Stimulated activated CD4-positive, alpha-beta T cell treated with anti-CD3 and anti-CD28 coated beads, TNF-alpha, amount 100 ng/mL, for 48 hours (primary cell): ENCODE measurements at places on chromosomes 12 and 14.

- DNase-seq, result no peak
Observed at GRCh38 chr12:111788178-111788654, 21.5 kb downstream of the ALDH2 start.

DNA sequence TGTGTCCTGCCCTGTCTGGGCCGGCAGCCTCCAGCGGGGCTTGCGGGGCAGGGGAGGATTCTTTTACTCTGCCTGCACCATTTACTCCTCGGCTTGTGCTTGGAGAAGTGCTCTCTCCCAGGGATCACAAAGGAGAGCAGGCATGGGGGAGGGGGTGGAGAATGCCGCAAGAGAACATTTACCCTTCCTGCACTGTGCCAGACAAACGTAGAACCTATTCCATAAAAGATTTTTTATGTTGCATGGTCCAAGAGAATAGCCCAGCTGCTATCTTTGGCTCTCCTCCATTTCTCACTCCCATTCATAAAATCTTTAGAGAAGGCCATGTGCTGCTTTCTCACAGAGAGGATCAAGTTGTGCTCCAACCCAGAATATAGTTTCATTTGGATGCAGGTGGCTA lies 159.4 kb downstream of the SPTSSA start:
- no peak for DNase-seq

DNA sequence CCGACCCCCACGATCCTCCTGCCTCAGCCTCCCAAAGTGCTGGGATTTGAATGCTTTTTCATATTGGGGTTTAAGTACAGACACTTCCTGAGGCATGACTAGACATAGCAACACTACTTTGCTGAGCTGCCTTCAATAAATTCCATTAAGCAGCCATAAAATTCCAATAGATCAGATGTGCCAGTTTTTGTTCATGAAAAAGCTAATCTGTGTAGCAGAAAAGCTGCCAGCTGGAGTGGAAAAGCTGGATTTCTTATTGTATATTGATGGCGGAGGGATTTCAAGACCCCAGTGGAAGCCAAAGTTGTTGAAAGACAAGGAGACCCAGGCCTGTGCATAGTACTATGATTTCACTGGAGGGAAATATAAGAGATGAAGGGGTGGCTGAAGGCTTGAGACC lies 209.0 kb upstream of the NUDT4 start:
- no peak for DNase-seq

GRCh38 chr14:53848854-53849253 lies 107.8 kb downstream of the BMP4 start:
- no peak for DNase-seq

DNA sequence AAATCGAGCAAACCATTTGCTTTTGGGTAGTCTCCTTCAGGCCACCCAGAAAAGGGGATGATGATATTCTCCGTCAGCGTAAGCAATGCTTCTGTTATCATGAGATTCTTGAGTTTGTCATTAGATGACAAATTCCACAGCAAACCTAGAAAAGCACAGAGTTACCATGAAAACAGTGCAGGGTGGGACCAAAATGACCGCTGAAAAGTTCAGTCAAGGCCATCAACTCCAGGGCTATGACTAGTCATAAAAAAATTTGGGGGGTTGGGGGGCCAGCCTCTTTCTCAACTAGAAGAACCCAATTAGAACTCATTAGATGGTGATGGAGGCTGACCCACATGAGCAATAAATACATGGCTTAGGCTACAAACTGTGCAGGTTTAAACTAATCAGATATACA lies 55.5 kb downstream of the PKP2 start:
- no peak for DNase-seq

DNA sequence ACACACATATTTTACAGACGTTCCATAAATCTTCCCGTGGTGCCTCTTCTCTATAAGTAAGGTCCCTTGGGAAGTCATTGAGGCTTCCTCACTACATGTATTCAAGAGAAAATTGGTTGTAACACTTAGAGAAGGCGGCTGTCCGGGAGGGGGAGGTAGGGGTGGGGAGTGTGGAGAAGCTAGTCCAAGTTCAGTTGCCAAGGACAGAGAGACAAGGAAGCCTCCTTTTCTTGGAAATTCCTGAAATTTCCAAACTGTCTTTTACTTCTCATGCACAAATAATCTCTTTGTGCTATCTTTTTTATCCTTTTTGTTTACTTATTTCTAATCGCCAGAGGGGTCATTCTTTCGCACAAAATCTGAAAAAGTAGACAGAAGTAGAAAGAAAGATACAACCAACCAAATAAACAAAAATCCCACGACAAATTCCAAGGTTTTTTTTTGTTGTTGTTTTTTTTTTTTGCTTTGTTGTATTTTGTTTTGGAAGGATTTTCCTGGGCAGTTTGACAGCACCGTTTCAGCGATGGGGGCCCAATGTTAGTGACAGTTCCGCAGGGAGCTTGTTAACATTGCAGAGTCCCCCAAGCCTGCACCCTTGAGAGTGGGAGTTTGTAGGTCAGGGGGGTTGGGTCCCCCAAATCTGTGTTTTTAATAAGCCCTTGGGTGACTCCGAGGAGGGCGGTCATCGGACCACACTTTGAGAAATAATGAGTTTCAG lies 45.2 kb downstream of the MAP1LC3B2 start:
- no peak for DNase-seq

GRCh38 chr14:31270196-31270772 lies 62.7 kb upstream of the HECTD1 start:
- no peak for DNase-seq
